ENCODE measurements at places on chromosomes 13 and 19.
A peak's percentile ranks its signal among the peaks of the same experiment; 100 is the strongest.

GRCh38 chr13:30892966-30893365 is 13.1 kb upstream of the MEDAG start:
- no peak for DNase-seq

DNA sequence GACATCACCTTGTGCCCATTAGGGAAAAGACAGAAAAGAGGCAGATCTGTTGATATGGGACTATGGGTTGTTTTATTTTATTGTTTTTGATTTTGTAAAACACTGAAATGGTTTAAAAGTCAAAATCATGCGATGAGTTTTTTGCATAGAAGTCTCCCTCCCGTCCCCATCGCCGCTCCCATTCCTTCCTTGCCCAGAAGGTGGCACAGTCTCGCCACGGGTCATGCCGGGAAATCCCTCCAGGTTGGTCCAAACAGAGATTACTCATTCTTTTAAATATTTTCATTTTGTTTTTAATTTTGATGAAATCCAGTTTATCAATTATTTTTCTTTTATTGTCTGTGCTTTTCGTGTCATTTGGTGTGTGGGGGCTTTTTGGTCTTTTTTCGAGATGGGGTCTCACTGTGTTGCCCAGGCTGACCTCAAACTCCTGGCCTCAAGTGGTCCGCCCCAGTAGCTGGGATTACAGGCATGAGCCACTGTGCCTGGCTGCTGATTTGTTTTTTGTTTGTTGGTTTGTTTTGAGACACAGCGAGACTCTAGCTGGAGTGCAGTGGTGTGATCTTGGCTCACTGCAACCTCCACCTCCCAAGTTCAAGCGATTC is 9.2 kb downstream of the PGPEP1 start:
- DNase-seq = no peak

DNA sequence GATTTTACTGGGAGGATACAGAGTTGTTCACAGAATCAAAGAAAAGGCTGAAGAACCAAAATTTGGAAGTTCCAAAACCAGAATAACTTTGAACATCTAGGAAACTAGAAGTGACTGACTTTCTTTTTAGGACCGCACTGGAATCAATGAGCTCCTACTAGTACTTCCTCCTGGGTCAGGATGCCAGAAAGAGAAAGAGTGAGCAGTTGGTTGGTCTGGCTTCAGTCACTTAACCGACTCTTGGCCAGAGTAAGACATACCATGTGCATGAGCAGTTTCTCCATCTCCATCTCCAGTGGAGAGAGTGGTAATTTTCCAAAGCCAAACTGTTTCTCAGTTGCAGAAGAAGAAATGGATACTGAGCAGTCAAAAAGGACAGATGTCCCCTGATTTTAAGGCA is 27.1 kb upstream of the MTUS2 start:
- DNase-seq = no peak

DNA sequence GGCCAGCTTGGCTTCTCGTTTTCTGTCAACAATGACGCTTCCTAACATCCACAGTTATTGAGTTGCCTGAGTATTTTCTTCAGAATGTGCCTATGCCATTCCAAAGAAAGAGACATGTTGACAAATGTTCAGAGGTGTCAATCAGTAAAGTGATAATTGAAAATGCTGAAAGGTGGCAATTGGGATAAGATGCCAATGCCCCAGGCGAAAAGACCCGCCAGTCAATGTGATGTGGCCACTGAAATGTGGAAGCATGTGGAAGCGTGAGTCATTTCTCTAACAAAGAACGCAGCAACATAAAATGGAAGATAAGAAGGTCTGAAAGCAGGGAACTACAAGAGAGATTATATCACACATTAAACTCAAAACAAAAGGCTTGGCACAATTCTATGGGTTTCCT is 882.2 kb upstream of the SLC10A2 start:
- no peak for DNase-seq

- peak; percentile 90 for DNase-seq
Observed at GRCh38 chr19:52570000-52570861, at the start of gene ZNF701. TSS of gene ZNF701 (plus strand) at chr19:52570287. CDS start at chr19:52574148, 3,861 bp downstream.

GRCh38 chr13:25857830-25858229 is 194.0 kb downstream of the SHISA2 start:
- no peak for DNase-seq

DNA sequence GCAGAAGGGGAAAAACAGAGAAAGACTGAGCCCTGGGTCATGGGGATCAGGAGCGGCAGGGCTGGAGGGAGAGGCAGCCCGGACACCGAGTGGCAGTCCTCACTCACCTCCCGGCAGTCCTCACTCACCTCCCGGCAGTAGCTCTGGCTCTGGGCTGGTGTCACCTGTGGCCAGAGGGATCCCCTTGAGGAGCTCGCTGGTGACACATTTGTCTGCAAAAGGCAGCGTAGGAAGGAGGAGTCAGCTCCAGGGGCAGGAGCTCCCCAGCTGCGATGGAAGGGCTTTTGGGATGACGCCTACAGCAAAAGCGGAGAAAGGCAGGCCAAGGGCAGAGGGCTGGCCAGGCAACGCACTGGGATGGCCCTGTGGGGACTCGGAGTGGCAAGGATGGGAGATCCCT is 739 bp downstream of the EIF3G start:
- no peak for DNase-seq

DNA sequence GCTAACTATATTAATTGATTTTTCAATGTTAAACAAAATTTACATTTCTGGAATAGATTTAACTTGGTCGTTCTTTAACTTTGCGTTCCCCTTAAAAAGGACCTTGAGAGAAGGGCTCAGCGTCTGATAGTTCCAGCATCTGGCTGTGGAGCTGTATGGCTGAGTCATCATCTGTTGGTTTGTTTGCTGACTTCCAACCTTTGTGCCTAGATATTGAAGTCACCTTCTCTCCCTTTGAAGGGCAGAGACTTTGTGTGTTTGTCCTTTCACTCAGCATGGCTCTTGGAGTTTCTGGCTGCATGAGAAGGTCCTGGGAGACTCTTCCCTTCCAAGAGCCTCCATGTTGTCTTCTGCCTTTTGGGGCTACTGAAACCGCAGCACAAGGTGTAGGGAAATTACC is 16.6 kb upstream of the IRS2 start:
- DNase-seq = no peak

DNA sequence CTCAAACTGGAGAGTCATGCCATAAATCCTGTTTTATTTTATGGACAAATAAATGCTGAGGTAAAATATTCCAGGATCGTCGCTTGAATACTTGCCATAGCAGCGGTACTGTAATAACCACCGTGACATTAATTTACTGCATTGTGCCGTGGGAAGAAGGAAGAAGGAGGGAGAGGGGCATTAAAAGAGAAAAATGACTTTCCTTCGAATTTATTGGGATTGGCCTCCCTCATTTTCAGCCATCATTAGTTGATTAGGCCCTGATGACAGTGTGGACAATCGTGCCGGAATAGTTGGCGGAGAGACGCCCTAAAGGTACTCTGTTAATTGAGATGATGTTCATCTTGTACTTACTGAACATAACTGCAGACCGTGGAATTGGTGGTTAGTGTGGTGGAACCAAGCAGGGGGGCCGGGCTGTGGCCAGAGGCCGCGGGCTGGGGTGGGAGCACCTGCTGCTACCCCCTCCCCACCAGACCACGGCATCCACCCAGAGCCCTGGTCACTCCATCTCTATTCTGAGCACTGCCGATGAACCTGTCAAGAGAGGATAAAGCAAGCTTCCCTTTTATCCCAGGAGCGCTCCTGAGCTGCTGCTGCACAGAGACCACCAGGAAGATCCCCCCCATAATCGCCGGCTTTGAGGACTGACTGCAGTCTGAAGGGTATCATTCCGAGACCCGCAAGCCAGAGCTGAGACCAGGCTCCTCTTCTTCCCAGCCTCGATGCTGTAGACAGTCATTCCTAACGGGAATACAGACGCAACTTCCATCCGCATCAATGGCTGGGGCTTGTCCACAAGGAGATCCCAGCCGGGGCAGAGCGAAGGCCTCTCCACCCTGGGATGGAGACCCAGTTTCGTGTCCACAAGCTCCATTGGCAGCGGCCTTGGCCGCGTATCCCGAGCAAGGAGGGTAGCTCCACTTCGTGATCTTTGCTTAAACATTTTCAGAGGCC is 168.3 kb upstream of the TSHZ3 start:
- DNase-seq = no peak

DNA sequence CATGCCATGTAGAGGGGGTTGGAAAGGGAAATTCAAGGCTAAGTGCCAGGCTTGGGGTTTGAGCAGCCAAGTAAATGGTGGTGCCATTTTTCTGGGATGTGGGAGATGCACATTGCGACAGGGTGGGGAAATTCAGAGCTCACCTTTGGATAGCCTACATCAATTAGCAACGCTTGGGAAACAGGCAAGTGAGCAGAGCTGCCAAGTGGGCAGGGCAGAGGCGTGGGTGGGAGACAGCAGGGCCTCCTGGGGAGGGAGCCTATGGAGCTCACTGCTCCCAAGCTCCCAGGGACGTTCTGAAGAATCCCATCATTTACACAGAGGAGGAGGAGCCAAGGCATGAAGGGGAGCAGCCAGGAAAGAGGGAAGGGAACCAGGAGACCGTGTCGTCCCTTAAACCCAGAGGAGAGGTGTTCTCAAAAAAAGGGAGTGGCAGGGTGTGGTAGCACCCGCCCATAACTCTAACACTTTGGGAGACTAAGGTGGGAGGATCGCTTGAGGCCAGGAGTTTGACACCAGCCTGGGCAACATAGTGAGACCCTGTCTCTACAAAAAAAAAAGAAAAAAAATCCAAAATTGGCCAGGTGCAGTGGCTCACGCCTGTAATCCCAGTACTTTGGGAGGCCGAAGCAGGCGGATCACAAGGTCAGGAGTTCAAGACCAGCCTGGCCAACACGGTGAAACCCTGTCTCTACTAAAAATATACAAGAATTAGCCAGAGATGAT is 11.5 kb upstream of the CCNE1 start:
- no peak for DNase-seq

DNA sequence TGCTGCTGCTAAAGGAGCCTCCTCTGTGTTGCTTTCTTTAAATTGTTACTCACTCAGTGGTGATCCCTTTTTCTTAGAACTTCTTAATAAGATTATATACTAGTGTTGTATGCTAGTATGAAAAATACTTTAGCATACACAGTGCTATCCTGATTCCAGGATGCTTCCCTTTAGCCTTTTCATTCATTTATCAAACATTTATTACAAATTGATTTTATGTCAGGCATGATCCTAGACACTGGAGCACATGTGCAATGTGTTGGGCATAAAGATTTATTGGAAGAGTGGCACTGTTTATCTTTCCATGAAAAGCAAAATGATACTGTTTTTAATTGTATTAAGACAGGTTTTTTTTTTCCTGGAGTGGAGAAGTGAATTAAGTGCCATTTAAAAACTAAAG is 249.6 kb downstream of the GPC5 start:
- no peak for DNase-seq

GRCh38 chr13:51440381-51440780 is 12.5 kb downstream of the INTS6 start:
- no peak for DNase-seq
